ENCODE measurements at places on chromosomes 11 and 22. TPM values are rescaled to one million over a fixed set of nuclear protein-coding genes. Genes with fewer than 3 reads are reported as not detected.

Gene OR4D9
- total RNA-seq: not detected

Gene APOBEC3H
- total RNA-seq: 1.8 TPM

Gene RASD2
- 2.4 TPM for total RNA-seq

Gene BTBD18
- total RNA-seq: not detected

Gene OR5A1
- total RNA-seq: not detected

- DNase-seq: no peak
These were observed 1525.6 kb upstream of the RAG2 start for GRCh38 chr11:38123673-38124072.
